NCI-H446 treated with DMSO at 0.1 percent for 48 hours (cell line): ENCODE measurements at places on chromosomes 12 and 14.

GRCh38 chr12:98253207-98254037, 262.0 kb upstream of the TMPO start:
- DNase-seq = no peak

DNA sequence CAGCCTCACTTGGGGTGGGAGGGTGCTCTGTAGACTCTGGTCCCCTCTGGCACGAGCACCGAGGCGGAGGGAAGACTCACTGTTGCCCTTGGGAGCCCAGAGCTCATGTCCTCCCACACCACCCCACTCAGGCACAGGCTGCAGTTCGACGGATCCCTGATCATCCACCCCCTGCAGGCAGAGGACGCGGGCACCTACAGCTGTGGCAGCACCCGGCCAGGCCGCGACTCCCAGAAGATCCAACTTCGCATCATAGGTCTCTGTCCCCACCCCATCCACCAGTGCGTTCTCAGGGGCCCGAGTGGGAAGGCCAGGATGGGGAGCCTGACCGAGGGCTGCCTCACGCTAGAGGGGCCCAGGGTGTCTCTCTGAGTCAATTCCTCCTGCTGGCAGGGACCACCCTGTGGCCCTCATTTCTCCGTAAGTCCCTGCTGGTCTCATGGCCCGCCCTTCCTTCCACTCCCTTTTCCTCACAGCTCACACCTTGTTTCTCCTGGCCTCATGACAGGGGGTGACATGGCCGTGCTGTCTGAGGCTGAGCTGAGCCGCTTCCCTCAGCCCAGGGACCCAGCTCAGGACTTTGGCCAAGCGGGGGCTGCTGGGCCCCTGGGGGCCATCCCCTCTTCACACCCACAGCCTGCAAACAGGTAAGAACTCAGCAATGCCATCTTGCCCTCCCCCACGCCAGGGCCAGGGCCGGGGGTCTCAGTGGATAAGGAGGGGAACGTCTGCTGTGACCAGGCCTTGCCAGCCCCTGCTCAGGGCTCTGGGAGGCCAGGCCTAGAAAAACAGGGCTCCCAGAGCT, 27.0 kb downstream of the PAPLN start:
- DNase-seq = no peak

GRCh38 chr14:35879654-35880249, 53.6 kb downstream of the BRMS1L start:
- DNase-seq = peak; percentile 47

GRCh38 chr14:74848768-74849167, 27.2 kb downstream of the PROX2 start:
- no peak for DNase-seq

- DNase-seq = no peak
Observed at GRCh38 chr12:41190338-41190737, 2.2 kb downstream of the PDZRN4 start.

- no peak for DNase-seq
Observed at GRCh38 chr12:65205886-65206285, 36.5 kb downstream of the LEMD3 start.

DNA sequence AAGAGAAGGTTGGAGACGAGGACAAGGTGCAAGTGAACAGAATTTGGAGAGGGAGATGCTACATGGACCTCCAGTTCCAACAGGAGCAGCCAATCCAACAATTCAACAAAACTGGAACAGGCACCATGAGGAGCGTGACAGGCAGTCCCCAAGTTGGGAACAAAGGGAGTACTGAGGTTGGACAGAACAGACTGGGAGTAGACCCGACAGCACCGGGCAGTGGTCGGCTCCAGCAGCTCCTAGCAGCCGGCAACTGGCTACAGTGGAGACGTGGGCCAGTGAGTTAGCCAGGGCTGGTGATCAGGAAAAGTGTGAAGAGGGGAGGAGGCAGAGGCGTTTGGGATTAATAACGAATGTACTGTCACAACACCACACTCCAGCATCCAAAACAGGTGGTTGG, 16.4 kb downstream of the MAP3K9 start:
- DNase-seq = no peak

GRCh38 chr14:103067231-103067954, 10.0 kb upstream of the CDC42BPB start:
- no peak for DNase-seq

DNA sequence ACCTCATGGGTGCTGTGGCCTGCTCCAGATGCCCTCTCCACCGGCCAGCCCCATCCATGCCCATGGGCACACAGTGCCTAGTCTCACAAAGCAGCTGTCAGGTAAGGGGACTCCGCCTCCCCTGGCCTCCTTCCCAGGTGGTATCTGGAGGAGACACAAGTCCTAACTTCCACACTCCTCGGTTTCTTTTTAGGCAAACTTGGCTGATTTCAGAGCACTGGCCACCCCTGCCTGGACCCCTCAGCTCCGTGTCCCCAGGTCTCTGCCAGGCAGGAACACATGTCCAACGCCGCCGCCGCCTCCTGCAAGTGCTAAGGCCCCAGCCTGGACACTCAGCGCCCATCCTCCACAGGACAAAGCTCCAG, 324.1 kb upstream of the DIO3 start:
- DNase-seq = no peak

DNA sequence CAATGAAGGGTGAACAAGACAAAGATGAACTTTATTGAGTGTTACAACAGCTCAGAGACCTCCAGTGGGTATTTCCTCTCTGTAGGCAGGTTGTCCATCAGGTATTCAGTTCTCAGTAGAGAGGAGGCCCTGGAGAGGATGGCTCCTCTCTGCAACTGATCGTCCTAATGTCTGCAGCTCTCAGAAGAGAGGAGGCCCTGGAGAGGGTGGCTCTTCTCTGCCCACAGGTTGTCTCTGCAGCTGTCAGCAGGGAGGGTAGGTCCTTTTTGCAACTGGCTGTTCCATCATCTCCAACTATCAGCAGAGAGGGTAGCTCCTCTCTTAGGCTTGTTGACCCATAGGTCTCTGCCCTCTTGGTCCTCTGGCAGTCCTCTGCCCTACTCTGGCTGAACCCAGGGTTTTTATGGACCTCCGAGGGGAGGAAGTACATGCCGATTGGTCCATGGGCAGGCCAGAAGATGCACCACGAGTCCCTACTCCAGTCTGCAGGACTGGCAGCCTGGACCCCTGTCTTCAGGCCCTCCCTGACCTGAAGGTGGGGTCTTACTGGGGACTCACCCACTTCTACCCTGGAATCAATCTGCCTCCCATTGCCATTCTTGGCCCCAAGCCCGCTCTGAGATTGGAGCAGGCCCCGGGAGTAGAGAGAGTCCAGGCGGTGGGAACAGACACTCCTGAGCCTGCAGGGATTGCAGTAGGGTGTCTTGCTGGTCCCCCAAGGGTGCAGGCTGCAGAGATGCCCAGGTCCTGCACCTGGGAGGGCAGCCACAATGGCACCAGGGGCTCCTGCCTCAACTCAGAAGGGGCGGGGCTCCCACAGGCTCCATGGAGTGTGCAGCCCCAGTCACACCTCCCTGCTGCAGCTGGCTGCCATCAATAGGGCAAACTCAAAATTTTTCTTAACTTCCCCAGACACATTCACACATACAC, 2.3 kb downstream of the TMEM116 start:
- DNase-seq = no peak

DNA sequence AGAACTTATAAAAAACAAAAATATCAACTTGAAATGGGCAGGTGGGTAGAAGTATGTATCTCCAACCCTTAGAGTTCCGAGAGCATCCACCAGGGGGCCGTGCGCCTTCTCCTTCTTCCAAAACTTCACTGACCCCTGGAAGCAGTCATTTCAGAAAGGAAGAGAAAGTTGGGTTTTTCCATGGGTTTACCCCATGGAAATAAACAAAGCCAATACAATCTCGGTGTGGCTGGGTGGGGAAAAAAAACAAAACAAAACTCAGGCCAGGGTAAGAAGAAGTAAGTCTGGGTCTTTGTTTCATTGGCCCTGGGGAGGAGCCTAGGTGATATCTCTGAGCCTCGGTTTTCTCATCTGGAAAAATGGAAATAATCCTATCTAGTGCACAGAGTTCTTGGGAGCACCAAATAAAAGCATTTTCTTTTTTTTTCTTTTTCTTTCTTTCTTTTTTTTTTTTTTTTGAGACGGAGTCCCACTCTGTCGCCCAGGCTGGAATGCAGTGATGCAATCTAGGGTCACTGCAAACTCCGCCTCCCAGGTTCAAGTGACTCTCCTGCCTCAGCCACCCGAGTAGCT, 33.6 kb upstream of the HNF1A start:
- DNase-seq = no peak

DNA sequence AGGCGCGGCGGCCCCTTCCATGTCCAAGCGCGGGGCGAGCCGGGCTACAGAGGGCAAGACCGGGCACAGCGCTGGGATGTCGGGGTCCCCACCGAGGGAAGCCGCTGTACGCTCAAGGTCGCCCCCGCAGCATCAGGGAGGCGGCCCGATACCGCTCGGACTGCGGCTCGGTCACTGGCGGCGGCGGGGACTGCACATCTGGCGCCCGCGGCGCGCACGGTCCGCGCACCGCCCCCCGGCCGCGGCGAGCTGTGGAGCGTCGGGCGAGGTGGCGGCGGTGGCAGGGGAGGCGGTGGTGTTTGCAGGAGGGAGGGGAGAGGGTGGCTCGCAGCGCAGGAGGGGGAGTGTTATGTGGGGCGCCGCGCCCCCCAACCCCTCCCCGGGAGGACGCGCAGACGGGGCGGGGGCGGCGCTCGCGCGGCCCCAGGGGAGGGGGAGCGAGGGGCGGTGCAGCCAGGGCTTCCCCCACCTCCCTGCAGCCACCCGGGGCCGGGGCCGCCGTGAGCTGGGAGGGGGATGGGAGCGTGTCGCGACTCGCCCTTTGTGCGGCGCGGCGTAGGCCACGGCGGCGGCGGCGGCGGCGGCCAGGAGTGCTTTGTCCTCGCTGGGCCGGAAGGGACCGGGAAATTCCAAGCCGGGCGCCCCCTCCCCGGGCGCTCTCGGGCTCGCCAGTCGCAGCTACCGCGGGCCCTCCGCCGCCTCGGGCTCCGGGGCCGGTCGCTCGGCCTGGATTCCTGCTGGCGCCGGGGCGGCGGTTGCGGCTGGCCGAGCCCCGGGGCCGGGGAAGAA, at the start of gene NUAK1:
Gene NUAK1 (minus strand): TSS at position 322 of the 789 bp plus-strand sequence. CDS start 301 bp downstream, at position 21.
- DNase-seq = no peak

DNA sequence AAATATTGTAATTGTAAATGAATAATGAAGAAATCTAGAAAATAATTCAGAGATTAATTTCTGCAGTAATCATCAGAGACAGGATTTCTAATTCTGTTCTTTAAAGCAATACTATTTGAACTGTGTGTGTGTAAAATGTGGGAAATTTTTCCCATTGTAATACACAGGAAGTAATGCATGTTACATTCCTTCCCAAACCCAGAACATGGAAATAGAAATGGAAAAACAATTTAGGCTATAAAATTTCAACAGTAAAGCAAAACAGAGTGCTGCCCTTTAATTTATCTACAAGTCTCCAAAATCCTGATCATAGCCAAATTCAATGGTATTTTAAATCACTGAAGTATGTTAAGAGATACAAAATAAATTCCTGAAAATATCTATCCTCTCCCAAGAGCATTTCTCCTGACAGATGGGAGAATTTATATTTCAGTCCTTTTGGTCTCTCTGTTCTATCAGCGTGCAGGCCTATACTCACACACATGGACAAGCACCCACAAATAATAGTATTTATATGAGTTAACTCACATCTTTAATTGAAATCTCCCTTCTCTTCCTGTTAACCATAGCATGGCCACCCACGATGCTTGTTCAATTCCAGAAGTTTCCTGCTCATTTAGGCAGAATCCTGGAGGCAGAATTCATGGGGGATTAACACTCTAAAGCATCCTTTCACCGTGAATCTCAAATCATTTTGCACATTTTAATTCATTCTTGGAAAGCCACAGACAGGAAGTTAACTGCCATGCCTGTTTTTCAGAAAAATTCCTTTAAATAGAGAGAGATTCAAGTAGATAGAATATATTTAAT, 1465.4 kb upstream of the FLRT2 start:
- no peak for DNase-seq

DNA sequence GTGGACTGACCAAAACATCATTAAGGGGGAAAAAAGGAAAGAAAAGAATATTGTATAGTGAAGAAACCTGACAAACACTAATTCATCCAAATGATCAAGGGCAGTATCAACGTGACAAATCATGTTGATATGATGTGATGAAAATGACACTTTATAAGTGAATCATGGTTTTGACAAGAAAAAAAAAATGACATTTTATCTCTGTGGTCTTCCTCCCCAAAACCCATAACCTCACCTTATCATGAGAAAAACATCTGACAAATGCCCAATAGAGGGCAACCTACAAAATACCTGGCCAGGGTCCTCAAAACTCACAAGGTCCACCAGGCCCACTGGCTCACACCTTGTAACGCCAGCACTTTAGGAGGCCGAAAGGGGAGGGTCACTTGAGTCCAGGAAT, 13.8 kb downstream of the TMED10 start:
- no peak for DNase-seq

- DNase-seq = no peak
Observed at GRCh38 chr12:96146747-96147146, 47.4 kb upstream of the ELK3 start.
